Activated naive CD4-positive, alpha-beta T cell treated with Interleukin-2 at 50 U/mL for 16 hours (primary cell): ENCODE measurements at places on chromosomes 1 and 21.

DNA sequence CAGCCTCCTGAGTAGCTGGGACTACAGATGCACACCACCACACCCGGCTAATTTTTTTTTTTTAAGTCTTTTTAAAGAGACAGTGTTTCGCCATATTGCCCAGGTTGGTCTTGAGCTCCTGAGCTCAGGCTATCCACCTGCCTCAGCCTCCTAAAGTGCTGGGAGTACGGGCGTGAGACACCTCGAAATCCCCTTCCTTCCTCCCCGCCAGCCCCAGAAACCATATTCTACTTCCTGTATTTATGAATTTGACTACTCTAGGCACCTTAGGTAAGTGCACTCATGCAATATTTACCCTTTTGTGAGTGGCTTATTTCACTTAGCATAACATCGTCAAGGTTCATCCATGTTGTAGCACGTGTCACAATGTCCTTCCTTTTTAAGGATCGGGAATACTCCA lies 6.9 kb upstream of the LRP8 start:
- DNase-seq = no peak

GRCh38 chr21:25640202-25640942 lies 1.3 kb downstream of the JAM2 start:
- DNase-seq = no peak

DNA sequence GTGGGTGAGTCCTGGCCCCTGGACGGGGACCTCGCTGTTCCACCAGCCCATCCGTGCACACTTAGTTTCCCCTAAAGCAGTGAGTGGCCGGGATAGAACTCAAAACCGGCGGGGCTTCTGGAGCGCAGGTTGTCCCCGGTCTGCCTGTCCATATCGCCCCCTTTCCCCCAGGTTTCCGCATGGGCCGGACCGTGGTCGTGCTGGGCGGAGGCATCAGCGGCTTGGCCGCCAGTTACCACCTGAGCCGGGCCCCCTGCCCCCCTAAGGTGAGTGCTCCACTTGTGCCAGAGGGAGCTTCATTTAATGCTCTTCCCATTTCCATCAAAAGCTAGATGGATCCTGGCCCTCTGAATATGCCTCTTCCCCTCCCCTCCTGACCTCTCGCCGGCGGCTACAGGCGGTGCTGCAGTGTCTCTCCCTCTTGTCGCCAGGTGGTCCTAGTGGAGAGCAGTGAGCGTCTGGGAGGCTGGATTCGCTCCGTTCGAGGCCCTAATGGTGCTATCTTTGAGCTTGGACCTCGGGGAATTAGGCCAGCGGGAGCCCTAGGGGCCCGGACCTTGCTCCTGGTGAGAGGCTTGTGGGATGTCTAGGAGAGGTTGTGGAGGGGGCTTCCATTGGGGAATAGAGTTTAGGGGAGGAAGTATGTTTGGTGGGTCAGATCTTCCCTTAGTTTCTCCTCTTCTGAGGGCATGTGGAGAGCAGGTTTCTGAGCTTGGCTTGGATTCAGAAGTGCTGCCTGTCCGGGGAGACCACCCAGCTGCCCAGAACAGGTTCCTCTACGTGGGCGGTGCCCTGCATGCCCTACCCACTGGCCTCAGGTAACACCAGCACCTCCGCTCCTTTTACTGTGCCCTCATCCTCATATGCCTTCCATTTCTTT lies 683 bp downstream of the PPOX start:
- no peak for DNase-seq

DNA sequence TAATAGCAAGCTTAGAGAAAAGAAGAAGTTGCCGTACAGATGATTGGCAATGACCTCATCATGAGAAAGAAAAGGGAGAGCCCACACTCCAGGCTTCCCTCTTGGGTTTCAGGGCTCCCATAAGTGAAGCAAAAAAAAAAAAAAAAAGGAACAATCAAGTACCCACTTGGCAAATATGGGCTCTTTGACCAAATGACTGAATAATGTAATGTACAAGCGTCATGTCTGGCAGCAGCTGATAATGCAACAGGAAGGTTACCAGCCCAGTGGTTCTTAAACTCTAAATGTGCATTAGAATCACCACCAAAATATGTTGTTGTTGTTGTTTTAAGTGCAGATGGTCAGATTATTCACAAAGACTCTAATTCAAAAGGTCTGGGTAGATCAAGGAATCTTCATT lies 13.5 kb downstream of the TNFSF4 start:
- DNase-seq = no peak

GRCh38 chr1:18178111-18178510 lies 70.5 kb downstream of the IGSF21 start:
- no peak for DNase-seq

GRCh38 chr1:46134660-46135331 lies 2.4 kb upstream of the PIK3R3 start:
- no peak for DNase-seq
